PC-3 (cell line): ENCODE measurements at places on chromosomes 3 and 15. TPM values are rescaled to one million over a fixed set of nuclear protein-coding genes. Genes with fewer than 3 reads are reported as not detected.

The LRRIQ4 gene
- 0.52 TPM in 1 of 2 replicates, not detected in the other for total RNA-seq

The CD96 gene
- not detected in 2 replicates for total RNA-seq

The GCSAM gene
- not detected in 2 replicates for total RNA-seq

The STARD9 gene
- total RNA-seq: 4.9 and 5.0 TPM in 2 replicates

The SEMA7A gene
- total RNA-seq: 74.9 and 75.9 TPM in 2 replicates

The SLC15A2 gene
- 0.12 and 0.91 TPM in 2 replicates for total RNA-seq

The PRSS50 gene
- total RNA-seq: not detected in 2 replicates

The CSTA gene
- not detected in 2 replicates for total RNA-seq
